B cell (primary cell): ENCODE measurements at places on chromosomes 5 and 9.

DNA sequence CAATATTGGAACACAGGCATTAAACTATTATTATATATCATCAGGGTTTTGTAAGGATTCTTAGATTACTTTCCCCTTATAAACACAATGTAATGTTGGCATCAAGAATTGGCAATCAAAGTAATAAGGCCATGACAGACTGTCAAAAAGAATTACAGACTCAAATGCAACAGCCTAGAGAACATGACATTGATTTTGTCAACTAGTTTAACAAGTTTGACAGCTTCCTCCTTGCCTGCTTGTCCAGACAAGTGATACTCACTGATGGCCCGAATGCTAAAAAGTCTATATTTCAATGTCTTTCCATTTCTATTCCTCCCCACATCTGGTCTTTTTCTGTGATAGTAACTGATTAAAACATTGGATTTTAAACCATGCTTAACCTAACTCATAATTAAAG lies 6.4 kb upstream of the ANKRD31 start:
- no peak for DNase-seq

GRCh38 chr9:88536951-88537760 lies 2.2 kb downstream of the NXNL2 start:
- DNase-seq: no peak

DNA sequence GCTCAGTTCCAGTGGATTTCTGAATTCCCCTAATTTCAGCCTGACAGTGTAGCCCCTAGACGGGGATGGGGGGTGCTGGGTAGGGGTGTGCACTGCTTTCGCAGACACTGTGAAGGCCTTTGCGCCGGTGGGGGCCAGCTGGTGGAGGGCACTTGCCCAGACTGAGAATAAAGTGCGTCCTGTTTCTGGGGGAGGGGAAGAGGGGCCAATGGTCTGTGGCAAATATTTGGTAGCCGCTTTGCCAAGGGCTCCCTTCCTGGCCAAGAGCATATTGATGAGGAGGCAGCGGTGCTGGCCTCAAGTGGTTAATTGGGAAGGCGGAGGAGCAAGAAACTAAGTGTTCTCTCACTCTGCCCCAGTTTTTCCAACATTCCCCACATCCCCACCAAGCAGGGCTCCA lies 1.4 kb downstream of the CXCL14 start:
- no peak for DNase-seq

DNA sequence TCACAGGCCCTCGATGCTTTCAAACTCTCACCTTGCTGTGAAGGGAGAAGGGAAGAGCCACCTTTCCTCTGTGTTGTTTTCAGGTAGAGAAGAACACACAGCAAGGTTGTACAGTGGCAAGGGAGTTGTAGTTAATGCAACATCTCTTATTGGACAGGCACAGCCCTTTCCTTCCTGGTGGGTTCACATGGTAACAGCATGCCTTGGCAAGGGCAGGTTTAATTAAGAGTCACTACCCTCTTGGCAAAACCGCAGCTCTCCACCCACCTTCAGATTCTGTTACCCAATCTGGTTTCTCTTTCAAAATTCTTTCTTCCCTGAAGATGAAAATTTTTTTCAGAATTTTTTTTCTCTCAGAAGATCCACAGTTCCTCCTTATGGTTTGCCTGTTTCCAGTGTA lies 253.1 kb downstream of the TLR4 start:
- no peak for DNase-seq

- no peak for DNase-seq
Observed at GRCh38 chr5:60488466-60489130, 211.4 kb downstream of the DEPDC1B start.

GRCh38 chr5:141834331-141834730 lies 43.9 kb downstream of the PCDH1 start:
- no peak for DNase-seq

GRCh38 chr9:93671020-93671338 lies 94.6 kb downstream of the PHF2 start:
- DNase-seq: no peak

DNA sequence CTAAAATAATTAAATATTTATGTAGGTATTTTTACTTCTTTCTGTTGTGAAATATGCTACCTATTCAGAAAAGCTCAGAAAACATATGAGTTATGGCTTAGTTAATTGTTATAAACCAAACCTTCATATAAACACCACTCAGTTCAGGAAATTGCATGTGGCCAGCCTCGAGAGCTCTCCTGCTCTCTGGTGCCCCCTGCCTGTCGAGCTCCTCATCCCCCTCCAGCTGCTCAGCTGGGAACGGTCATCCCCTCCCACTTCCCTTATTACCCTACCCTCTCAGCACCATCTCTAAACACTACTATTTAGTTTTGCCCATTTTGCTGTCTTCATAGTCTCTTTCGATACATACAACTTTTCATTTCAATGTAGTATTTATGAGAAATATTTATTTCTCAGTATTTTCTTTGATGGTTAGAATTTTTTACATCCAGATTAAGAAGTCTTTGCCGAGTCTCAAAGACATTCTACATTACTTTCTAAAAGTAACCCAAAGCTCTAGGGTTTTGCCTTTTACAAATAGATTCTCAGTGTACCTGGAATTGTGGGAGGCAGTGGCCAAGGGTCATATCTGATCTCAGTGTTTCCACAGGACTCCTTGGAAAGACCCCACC lies 51.2 kb upstream of the SEMA4D start:
- peak; percentile 89 for DNase-seq

- peak; percentile 59 for DNase-seq
Observed at GRCh38 chr5:17343675-17344074, 126.2 kb downstream of the BASP1 start.

- DNase-seq: no peak
Observed at GRCh38 chr9:72758944-72759343, 193.9 kb downstream of the ALDH1A1 start.

DNA sequence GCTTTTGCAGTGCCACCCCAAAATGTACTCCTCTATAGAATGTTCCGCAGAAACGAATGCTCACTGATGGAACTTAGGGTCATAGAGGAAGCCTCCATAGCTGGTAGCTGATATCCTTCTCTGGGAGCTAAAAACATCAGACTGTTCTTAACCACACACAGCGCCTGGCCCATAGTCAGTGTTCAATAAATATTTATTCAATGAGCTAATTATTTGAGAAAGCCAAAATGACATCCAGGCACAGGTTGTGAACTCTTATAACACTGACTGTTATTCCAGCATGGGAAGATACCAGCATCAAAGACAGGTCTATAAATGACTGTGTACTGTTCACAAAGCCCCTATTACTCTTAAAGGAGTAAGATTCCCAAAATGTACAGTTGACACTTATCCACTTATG lies 12.9 kb downstream of the GDF9 start:
- DNase-seq: no peak

GRCh38 chr9:124890179-124890578 lies 28.2 kb downstream of the ARPC5L start:
- DNase-seq: no peak

DNA sequence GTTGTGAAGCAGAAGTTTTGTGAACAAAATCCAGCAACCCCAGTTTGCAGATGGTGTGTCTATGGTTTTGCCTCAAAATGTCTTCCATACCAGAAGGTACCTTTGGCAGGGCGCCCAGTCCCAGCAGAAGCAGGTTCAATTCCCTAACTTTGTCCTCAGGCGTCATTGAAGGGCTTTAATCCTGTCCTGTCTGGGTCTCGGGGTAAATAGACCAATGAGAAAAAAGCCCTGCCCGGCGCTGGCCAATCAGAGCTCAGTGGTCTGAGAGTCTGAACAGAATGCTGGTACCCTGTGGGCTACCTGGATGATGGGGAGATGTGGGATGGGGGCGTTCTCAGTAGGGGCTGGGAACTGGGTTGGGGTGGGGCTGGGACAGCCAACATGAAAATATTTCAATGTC lies 6.2 kb upstream of the ST6GALNAC4 start:
- DNase-seq: no peak

- DNase-seq: no peak
Observed at GRCh38 chr9:2718001-2718697, 839 bp downstream of the KCNV2 start.

DNA sequence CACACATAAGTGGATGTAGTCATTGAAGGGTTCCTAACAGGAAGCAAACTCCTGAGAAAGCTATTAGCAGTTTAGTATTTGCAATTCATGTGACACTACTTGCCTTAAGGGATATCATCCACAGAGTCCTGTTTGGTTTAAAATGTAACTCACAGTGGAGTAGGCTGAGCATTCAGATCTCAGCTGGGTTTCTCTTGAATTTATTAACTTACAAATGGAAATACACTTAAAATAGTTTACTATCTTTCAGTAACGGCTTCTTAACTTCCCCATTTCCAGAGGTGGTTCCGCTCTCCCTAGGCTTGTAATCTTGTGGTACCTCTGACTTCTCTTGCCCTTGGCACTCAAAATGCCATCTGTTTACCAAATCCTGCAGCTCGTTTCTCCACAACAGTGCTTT lies 660.7 kb upstream of the ADAMTS16 start:
- DNase-seq: no peak

DNA sequence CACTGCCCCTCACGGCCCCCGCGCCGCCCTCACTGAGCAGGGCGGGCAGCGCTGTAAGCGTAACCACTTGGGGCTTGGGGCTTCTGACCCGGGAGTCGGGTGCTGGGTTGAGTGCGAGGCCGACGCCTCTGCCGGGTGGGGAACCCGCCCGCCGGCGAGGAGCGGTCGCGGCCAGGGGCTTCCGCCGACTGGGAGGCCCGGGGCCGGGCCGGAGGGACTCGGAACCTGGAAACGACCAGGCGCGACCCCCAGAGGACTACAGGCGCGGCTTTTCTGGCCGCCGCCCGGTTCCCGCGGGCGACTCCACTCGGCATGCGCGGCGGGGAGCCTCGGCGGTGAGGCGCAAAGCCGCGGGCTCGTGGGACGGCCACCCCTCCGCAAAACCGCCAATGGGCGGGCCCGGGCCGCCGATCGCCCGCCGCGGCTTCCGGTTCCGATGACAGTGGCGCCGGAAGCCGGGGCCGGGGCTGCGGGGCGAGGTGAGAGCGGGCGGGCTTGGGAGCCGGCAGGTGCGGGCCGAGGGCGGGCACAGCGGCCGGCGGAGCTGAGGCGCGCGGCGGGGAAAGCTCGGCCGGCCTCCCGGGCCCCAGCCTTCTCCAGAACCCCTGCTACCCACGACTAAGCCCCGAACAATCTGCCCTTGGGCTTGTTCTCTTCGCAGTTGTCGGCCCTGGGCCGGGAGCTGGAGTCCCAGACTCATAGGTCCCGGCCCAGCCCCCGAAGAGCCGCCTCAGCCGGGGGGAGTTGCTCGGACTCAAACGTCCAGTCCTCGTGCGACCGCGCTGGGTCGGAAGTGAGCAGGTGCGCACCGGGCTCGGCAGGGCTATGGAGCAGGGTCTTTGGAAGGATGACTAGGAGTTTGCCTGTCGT lies at the start of gene RMND5B:
RMND5B (plus strand) TSS at position 439 of the 870 bp plus-strand sequence. CDS start 7,106 bp downstream, outside the sequence.
- DNase-seq: peak; percentile 92

- DNase-seq: no peak
Observed at GRCh38 chr5:16573401-16573800, 43.4 kb downstream of the RETREG1 start.

DNA sequence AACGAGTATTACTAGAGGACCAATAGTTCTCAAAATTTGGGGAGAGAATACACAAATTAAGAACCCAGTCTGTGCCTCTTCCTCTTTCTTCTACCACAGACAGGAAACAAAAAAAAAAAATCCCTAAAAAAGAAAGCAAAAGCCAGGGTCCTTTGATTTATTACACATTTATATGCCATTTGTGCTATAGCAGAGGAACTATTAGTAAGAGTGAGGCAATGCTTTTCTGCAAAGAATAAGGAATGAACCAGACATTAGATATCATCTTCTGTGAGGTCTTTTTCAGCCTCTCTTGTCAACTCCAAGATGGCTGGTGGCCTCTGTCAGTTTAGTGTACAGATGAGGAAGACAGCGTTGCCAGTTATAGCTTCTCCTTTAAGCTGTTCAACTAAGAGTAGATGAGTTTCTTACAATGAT lies 127.6 kb downstream of the RFX3 start:
- DNase-seq: peak; percentile 66

GRCh38 chr5:28543473-28544098 lies 1505.2 kb upstream of the CDH9 start:
- no peak for DNase-seq

GRCh38 chr5:132451387-132451786 lies 39.2 kb downstream of the IRF1 start:
- no peak for DNase-seq

- no peak for DNase-seq
Observed at GRCh38 chr5:36777105-36777757, 99.3 kb upstream of the NIPBL start.

- no peak for DNase-seq
Observed at GRCh38 chr5:154487541-154487940, 9.5 kb upstream of the HAND1 start.

GRCh38 chr5:14469551-14470377 lies 111.8 kb upstream of the OTULINL start:
- DNase-seq: no peak

- no peak for DNase-seq
Observed at GRCh38 chr9:13865869-13866268, 448.1 kb downstream of the NFIB start.
